Activated T-cell treated with anti-CD3 and anti-CD28 coated beads for 24 hours (primary cell): ENCODE measurements at places on chromosomes 16 and 17.
A peak's percentile ranks its signal among the peaks of the same experiment; 100 is the strongest.

DNA sequence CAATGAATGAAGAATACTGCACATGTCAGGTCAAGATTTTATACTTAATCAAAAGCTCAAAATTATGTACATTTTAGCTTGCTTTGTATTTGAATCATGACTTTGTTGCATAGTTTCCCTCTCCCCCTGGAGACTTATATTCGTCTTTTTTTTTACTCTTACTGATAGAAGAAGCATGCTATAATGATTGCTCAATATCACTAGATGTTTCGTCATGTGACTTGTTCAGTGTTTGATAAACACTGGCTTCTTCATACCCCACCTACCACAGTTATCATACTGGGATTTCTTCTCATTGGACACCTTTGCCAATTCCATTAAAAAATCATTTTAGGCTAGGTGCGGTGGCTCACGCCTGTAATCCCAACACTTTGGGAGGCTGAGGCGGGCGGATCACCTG lies 148.7 kb downstream of the FTO start:
- no peak for DNase-seq

DNA sequence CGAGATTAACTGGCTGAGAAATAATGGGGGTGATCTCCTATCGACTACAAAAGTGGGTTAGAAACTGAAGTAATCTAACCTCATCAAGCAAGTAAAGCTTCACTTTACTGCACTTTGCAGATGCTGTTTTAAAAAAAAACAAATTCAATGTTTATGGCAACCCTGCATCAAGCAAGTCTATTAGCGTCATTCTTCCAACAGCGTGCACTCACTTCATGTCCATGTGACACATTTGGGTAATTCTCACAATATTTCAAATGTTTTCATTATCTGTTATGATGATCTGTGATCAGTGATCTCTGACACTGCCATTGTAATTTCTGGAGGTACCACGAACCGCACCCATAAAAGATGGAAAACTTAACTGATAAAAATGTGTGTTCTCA lies 70.8 kb downstream of the KANSL1 start:
- no peak for DNase-seq

- no peak for DNase-seq
Measured at GRCh38 chr17:14301279-14302090, 604 bp downstream of the HS3ST3B1 start.

DNA sequence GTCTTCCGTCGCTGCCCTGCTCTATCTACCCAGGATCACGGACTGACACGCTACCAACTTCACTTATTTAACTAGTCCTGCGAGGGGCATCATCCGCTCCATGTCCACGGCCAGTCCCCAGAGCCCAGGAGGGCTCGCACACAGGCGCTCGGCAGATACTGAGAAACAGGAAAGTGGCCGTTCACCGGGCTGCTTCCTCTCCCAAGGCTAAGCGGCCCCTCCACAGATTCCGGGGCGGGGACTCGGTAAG lies 388 bp downstream of the OXLD1 start:
- DNase-seq = no peak

- no peak for DNase-seq
Measured at GRCh38 chr17:68204736-68205135, 43.1 kb upstream of the AMZ2 start.

- no peak for DNase-seq
Measured at GRCh38 chr16:7113949-7114348, 218.7 kb upstream of the RBFOX1 start.

DNA sequence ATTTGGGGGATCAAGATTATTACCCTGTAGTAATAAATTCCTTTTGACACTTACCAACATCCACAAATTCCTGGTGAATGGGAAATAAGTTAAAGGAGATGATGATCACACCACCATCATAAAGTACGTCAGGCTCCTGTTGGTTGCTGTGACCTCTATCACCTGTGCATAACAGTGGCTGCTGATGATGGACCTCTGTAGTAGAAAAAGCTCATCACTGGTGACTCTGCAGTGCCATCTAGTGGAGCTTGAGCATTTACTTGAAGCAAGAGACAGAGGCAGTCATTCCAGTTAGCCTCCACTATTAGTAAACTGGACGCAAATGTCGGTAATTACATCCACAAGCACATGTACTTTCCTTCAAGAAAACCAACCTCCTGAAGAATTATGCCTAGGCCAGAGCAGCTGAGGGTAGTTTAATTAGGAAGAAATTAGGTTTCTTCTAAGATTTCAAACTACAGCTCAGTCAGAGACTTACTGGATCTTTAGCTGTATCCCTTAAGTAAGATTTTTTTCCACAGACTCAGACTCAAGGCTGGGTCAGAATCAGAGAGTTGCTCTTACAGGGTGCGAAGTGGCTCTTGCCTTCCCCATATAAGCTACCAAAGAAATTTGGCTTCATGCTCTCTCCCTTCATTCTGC lies 39.3 kb downstream of the CYB561 start:
- DNase-seq = peak; percentile 68

GRCh38 chr16:57092786-57093411 lies 516 bp downstream of the CPNE2 start:
- no peak for DNase-seq

DNA sequence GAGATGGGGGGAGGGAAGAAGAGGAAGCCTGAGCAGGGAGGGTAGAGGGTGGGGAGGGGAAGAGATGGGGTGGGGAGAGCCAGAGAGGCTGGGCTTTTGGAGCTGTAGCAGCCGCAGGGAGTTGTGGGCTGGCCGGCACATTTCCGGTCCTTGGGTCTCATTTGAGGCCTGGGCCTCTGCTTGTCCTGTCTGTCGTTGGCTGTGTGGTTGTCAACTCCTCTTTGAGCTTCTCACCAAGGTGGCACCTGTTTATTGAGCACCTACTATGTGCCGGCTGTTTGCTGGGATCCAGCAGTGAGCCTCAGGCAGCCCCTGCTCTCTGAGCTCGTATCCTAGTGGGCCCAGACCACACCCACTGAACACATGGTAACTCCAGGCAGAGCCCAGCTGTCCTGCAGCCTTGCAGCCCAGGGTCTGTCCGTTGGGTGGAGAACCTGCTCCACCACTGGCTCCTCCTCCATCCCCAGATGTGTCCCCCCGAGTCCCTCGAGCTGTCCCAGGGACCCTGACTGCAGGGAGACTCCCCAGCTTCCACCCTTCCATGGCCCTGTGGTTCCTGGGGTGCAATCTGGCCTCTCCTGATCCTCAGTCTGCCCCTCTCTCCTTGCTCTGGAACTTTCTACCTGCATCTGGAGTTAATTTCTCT lies 164.9 kb downstream of the IRF8 start:
- no peak for DNase-seq

GRCh38 chr17:70661342-70662222 lies 492.2 kb downstream of the KCNJ2 start:
- DNase-seq = no peak

GRCh38 chr17:36182176-36183000 lies 6.0 kb upstream of the TBC1D3B start:
- no peak for DNase-seq

GRCh38 chr17:6912110-6913051 lies 80.9 kb upstream of the TEKT1 start:
- no peak for DNase-seq
